ENCODE measurements at places on chromosomes 4 and X.

- no peak for DNase-seq
Measured at GRCh38 chr4:142130666-142131065, 494.3 kb downstream of the IL15 start.

- DNase-seq = no peak
Measured at GRCh38 chr4:184977747-184978146, 40.5 kb upstream of the HELT start.

GRCh38 chrX:10798041-10798440 is 177.7 kb upstream of the MID1 start:
- DNase-seq = no peak

- no peak for DNase-seq
Measured at GRCh38 chrX:11567528-11568220, 98.0 kb downstream of the ARHGAP6 start.

DNA sequence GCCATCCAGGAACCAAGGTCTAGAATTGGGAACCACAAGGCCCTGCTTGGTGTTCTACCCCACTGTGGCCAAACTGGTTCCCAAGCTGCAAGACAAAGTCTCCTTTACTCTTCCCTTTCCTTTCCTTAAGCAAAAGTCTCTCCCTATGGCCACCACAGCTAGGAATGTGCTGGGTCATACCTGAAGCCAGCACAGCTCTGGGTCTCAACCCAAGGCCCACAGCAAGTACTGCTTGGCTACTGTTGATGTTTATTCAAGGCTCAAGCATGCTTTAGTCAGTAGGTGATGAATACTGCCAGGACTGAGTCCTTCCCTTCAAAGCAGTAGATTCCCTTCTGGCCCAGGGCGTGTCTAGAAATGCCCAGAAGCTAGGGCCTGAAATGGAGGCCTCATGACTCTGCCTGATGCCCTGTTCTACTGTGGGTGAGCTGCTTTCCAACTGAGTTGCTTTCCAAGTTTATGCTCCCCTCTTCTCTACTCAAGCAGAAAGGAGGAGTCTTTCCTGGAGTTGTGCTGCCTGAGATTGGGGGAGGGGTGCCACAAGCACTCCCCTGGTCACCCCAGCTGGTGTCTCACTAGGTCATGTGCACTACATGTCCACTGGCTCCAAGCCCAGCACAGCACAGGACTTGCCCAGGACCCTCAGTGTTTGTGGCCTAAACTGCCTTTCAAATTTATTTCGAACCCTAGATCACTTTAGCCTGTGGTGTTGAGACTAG is 44.9 kb downstream of the STAP1 start:
- no peak for DNase-seq

- DNase-seq = peak; percentile 3
Measured at GRCh38 chr4:159607809-159608208, 504.9 kb downstream of the RAPGEF2 start.

- no peak for DNase-seq
Measured at GRCh38 chrX:150476164-150476699, 92.2 kb upstream of the MTM1 start.

DNA sequence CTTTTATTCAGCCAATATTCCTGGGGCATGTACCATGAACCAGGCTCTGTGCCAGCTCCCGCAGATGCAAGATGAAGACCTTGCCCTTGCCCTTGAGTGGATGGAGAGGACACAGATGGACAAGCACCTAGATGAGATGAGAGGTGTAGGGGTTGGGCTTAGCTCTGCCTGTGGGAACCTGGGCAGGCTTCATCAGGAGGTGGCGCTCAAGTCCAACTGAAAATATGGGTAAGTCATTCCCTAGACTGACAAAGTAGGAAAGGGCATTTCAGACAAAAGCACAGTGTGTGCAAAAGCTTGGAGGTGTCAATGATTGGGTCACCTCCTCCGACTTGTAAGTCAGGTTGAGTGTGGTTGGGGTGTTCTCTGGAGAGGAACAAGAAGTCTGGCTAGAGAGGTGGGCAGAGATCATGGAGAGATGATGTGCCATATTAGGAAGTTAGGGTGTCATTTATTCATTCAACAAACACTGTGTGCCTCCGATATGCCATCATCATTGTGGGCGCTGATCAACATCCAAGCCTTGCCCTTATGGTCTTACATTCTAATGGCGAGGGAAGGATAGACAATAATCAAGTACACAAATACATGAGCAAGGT is 64.6 kb downstream of the ANAPC4 start:
- DNase-seq = peak; percentile 74

DNA sequence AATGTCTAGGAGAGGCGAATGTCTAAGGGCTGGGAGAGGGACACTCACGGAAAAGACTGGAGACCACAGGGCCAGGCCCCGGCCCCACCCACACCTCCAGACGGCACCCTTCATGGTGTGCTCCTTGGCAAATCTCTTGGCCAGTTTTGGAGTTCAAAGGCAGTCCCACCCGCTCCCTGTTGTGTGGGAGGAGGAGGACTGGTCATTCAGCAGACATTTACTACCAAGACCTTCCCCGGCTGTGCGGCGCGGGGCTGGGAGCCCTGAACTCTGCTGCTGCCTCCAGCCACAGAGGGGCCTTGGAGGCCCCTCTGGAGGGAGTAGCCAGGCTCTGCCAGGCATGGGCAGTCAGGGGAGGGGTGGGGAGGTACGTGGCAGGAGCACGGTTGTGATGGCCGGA is 8.7 kb upstream of the TBC1D14 start:
- no peak for DNase-seq

DNA sequence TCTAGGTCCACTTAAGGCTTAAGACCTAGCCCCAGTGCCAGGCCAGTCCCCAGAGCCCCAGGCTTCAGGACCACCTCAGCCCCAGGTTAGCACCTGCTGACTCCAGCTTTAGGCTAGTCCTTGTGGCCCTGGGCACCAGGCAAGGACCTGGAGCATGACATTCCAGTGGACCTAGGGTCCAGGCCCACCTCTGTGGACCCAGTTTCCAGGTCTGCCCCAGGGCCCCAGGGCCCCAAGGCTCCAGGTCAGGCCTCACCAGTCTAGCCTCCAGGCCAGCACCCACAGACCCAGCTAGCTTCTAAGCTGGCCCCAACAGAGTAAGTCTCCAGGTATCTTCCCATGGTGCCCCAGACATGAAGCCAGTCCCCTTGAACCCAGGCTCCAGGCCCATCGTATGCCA is 97.5 kb downstream of the QRFPR start:
- DNase-seq = no peak

DNA sequence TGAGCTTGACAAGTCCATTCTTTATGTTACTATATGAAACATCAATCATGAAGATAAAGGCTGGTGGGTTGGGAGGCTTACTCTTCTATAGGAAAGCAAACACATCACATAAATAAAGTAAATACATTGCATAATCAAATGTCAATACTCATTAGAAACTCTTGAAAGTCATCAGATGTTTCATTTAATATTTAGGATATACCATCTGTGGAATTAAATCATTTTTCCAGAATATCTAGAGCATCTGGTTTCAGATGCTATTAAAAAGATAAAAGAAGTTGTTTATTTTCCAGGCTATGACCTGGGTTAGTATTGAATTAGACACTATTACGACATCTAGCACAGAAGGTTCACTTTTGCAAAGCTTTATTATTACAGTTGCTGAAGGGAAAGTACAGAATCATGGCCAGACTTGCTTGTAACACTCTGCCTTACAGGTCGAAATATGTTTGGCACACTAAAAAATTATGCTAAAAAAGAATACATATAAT is 72.6 kb downstream of the METTL14 start:
- no peak for DNase-seq

- no peak for DNase-seq
Measured at GRCh38 chr4:184641451-184641850, 7.8 kb downstream of the CASP3 start.

- no peak for DNase-seq
Measured at GRCh38 chrX:69705818-69706217, 89.9 kb downstream of the EDA start.

DNA sequence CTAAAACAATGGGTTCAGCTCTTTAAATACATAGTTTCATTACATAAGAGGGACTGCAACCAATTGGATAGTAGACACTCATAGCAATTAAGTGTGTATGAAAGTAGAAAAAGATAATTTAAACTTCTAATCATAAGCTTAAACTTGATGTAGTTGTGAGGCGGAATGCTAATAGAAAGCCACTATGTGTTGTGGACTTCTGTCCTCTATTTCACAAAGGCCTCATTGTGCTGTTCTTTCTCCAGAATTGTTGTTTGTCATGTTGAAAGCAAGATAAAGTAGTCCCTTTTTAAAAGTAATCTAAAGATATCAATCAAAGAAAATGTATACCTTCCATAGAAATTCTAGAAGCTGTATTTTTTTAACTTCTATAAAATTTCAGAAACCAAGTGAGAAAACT is 329.4 kb downstream of the KLHL4 start:
- DNase-seq = no peak

DNA sequence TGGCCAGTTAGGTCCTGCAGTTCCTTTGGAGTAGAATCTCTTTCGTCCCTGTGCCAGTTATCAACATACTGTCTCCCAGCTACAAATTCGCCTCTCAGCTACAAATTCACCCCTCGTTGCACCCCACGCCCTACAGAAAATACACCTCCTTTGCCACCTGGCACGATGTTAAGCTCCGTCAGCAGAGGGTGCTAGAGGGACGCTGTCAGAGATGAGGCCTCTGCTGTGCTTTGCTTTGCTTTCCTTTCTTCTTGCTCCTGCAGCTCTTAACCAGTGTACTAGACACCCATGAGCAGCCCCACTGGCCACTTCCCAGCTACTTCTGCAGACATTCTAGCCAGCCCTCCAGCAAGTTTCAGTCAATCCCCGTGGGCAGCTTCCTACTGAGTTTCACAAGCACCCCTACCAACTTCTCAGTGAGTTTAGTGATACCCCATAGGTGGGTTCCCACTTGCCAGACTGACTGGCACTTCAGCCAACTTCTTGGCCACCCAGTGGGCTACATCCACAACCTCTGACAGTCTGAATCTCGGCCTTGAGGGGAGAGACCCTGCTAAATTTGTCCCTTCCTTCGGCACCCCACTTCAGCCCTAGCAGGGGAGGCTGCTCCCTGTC is 21.8 kb downstream of the HAUS3 start:
- peak; percentile 68 for DNase-seq

DNA sequence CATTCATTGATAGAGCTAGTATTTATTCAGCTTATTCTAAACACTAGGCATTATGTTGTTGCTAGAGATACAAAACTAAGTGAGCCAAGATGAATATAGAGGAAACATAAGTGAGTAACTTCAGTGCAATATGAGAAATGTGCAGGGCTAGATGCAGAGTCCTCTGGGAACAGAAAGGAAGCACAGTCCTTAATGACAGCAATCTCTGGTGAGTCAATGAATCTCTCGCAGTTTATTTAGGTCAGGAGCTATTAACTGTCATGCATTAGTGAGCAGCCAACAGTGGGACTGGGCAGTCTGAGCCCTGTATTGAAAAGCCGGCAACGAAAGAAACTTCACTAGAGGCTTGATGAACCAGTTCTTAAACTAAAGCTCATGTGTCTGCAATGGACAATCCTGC is 598.1 kb upstream of the MAGEB2 start:
- DNase-seq = no peak

- no peak for DNase-seq
Measured at GRCh38 chr4:107050525-107051135, 14.5 kb upstream of the DKK2 start.

DNA sequence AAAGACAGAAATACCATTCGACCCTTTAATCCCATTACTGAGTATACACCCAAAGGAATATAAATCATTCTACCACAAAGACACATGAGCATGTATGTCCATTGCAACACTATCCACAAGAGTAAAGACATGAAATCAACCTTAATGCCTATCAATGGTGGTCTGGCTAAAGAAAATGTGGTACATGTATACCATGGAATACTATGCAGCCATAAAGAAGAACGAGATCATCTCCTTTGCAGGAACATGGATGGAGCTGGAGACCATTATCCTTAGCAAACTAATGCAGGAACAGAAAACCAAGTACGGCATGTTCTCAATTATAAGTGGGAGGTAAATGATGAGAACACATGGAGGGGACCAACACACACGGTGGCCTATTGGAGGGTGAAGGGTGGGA is 7.9 kb downstream of the SCLT1 start:
- DNase-seq = no peak

- no peak for DNase-seq
Measured at GRCh38 chrX:77953708-77954107, 15.7 kb downstream of the PGAM4 start.

DNA sequence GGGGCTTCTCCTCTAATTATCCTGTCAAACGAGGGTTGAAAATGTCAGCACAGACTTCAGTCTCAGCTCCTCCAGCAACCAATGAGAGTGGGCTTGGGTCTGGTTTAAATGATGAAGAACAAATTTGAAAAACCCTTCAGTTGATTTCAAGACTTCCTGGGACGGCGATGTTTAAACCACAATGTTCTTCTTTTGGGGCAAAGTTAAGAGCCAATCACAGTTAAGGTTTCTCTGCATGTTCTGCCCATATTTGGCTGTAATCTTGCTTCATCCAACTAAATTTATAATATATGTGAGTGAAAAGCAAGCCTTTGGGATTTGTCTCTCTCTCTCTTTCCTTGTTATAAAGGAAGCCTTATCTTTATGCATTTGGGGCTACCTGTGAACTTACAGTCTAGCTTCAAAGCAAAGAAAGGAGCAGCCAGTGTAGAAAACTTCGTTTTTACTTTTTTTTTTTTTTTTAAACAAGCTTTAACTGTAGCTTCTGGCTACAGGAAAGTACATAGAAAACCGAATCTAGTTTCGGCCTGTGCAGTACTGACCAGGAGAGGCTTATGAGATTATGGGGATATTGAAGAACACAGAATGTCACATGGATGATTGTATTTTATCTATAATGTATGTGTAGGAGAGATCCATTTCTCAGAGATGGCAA is 46.8 kb upstream of the FAM9C start:
- DNase-seq = no peak

GRCh38 chrX:24728530-24728929 is 34.8 kb downstream of the POLA1 start:
- DNase-seq = no peak

GRCh38 chrX:69807400-69807799 is 191.5 kb downstream of the EDA start:
- DNase-seq = no peak

GRCh38 chr4:166088576-166088975 is 215.5 kb downstream of the TLL1 start:
- no peak for DNase-seq

DNA sequence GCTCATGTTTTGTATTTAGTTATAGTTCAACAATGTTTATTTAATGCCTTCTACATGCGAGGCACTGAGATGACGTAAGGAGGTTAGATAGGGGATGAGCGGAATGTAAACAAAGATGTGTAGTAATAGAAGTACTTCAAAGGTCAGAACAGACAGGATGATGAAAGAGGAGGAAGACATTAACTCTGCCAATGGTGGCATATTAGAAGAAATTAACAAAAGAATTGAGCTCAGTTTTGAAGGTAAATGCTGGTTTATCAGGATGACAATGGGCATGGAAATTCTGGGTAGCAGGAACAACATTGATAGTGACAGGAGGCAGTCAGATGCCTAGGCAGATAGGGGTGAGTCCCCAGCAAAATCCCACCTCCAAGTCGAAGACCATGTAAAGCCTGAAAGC is 62.3 kb upstream of the PGRMC2 start:
- DNase-seq = no peak

DNA sequence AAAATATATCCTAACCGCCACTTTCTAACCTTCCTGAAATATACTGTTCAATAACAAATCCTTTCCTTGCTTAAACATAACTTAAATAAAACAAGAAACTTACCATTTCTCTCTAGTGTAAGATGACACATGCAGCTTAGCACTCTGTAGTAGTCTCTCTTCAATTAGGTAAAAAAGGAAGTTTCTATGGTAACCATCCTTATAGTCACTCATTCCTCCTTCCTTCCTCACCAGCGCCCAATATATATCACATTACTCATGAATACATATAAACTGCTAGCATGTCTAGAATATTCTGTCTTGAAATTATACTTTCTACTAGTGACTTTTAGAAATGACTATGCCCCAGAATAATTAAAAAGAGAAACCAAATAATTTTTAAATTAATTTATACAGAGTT is 112.2 kb downstream of the SNCA start:
- DNase-seq = no peak
